ENCODE measurements at places on chromosomes 2 and 18.
A peak's percentile ranks its signal among the peaks of the same experiment; 100 is the strongest.

- no peak for DNase-seq
Measured at GRCh38 chr2:85470850-85471800, 52.6 kb downstream of the SH2D6 start.

GRCh38 chr2:79219383-79219988 lies 59.9 kb upstream of the REG3A start:
- peak; percentile 8 for DNase-seq

DNA sequence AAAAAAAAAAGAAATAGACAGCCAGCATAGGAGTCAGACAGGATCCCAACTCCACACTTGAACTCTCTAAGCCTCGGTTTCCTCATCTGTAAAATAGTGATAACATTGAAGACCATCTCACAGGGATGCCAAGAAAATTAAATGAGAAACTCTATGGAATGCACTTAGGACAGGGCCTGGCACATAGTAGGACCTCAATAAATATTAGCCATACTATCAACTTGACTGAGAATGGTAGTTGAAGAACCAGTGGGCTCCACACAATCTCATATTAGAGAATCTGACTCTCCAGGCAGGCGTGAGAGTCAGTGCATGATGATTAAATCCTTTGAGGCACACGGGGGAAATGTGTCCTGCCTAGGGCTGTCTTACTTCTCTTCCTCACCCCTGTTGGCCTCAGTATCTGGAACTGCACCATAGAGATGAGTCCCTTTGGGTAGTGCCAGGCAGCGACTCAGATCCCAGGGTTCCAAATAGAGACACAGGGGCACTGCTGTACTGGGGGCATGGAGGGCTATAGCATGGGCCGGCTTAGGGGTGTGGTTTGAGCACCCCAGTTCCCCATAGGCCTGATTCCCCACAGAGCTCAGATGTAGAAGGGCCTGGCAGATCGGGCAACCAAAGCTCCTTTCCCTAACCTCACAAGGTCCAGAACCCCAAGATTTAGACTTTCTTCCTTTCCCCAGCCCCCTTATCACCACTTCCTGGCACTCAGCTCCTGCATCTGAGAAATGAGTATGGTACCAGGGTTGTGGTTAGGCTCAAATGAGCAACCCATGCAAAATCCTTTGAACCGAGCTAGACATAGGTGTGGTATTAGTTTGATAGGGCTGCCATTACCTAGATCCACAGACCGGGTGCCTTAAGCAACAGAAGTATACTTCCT lies 51.3 kb upstream of the CAB39 start:
- DNase-seq = no peak

- DNase-seq = no peak
Measured at GRCh38 chr2:117980783-117981676, 32.8 kb downstream of the CCDC93 start.

DNA sequence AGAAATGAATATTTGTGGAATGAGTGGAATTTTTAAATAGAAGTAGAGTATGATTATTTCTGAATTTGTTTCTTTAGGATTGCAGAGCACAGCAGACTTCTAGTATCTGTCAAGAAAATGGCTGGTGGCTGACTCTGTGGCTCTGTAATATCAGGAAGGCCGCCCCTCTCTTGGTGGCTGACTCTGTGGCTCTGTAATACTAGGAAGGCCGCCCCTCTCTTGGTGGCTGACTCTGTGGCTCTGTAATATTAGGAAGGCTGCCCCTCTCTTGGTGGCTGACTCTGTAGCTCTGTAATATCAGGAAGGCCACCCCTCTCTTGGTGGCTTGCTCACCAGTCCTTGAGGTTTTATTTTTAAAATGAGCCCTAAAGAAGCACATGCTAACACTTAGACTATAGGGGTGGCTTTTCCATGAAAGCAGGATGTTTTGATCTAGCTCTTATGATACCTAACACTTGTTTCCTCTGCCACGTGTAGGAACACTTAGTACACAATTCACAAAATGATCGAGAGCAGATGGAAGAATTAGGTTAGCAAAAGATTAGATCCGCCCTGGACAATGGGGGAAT lies 85.1 kb upstream of the TTC39C start:
- DNase-seq = no peak

- DNase-seq = no peak
Measured at GRCh38 chr2:60312618-60313017, 240.8 kb downstream of the BCL11A start.

- DNase-seq = peak; percentile 47
Measured at GRCh38 chr2:208373460-208374089, 33.0 kb upstream of the PTH2R start.

All from HuH-7.5 (cell line).